ENCODE measurements at places on chromosomes 2 and 18.

DNA sequence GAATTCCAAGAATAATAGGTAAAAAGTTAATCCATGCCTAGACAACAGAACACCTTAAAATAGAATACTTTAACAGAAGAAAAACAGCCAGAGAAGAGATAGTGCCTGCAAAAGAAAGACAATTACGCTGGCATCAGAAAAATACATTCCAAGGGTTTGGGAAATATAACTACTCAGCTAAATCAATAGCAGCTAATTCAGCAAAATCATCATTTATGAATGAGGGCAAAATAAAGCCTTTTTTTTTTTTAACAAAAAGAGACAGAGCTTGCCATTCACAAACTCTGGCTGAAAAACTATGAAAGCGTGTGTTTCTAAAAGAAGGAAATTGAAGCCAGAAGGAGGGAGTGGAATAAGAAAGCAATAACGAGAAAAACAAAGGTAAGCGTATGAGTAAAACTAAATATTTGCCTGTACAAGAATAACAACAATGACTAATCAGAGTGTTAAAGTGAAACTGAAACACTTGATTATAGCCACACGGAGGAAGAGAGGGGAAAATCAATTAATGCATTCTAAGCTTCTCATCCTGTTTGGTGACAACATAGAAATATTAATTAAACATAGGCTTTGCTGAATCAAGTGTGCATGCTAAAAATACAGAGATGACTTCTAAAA, 90.2 kb downstream of the EHD3 start:
- no peak for DNase-seq

- no peak for DNase-seq
Measured at GRCh38 chr2:45439788-45440773, 171.0 kb downstream of the SRBD1 start.

DNA sequence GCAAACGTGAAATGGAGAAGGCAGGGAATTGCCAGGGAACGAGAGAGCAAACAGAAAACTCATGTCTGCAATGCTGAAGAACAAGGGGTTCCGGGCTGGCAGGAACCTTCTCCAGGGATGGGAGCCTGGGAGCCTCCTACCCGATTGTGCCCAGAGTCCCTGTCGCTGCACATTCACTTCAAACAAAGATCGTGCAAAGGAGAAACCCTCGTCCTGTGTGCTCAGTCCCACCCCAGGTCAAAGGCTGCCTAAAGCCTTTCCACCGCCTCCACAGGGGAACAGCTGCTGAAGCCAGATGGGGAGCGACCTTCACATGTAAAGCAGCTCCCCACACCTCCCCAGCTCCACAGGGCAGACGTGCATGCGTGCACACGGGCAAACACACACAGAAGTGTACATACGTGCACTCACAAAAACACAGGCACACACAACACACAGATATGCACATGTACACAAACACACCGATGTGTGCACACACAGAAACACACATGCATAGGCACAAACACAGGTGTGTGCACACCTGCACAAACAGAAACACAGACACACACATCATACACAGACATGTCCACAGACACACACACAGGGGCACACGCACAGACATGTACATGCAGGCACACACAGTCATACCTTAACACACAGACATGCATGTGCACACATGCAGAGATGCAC, 460.1 kb upstream of the SALL3 start:
- no peak for DNase-seq

- no peak for DNase-seq
Measured at GRCh38 chr18:32438173-32438572, 32.5 kb downstream of the GAREM1 start.

DNA sequence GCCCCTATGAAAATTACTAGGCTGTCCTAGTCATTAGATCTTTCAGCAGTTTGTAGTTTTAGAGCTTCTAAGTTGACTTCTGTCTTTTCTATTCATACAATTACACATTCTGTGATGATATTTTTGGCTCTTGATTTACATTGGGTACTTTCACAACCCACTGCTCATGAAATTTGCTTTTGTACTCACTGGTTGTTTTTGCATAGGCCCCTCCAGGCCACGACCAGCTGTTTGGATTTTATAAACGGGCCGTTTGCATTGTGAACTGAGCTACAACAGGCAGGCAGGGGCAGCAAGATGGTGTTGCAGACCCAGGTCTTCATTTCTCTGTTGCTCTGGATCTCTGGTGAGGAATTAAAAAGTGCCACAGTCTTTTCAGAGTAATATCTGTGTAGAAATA, 193.8 kb downstream of the RPIA start:
- no peak for DNase-seq

DNA sequence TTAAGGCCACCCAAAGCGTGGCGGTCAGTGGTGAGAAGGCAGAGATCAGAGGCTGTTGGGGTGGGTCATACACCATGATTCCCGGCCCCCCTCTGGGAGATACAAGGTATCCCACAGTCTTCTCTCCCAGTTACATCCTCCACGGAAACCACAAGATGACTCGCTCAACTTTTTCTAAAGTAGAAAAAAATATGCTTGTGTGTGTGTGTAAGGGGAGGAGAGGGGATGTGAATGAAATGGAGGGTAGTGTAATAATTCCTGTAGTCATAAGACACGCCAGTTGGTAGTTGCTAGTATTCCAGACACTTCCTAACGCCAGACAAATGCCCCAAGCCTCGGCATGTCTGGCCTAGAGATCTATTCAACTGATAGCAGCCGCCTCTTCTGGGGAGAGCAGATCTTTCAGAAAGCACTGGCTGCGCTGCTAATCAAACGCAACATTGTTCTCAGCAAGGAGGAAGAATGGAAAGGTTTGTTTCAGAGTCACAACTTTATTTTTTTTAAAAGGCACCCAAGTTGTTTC, 143.5 kb downstream of the TGIF1 start:
- no peak for DNase-seq

DNA sequence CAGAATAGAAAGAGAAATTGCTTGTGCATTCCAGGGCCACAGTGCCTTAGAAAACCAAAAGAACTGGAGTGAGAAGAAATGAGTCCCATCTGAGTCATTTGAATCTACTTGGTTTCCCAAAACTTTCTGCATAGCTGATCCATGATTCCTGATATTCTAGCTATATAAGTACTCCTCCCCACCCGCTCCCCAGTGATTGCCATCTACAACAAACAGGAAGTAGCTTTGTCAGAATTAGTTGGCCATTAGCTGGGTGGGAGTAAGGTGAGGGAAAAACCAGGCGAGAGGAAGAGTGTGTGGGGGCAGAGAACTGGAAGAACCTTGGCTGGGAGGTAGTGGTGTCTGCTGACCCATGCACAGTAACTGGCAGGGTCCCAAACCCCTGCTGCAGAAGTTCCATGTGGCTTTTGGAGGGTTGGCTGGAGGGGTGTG, 122.1 kb downstream of the ACAA2 start:
- no peak for DNase-seq

GRCh38 chr2:81235601-81236000, 931.0 kb upstream of the LRRTM1 start:
- no peak for DNase-seq

DNA sequence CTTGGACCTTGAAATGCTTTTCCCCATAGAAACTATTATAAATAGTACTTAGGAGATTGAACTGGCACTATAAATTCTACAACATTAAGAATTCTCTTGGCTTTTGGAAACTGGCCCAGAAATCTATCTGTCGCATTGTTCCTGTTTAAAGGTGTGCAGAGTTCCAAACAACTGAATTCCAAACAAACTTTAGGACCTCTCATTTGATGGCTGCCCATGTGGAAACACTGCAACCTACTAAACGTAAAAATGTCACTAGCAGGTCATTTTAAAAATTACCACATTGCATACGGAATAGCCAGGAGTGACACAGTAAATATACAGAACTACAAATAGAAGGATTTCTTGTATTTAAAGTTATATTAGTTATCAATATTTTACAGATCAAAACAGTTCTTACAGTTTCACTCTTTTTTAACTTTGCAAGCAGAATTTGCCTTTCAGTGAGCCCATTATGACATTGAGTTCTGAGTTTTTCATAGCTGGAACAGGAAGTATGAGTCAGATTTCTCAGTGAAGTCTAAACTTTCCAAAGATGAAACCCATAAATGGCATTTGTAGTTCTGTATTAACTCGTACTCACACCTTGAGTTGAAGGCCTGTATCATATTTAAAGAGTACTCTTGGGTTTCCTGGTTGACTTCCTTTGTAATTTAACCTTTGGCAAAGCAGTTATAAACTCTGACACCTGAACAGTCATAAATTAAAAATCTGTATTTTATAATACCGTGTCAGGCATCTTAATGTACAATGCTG, 142.3 kb upstream of the BOD1L2 start:
- no peak for DNase-seq

- DNase-seq, result no peak
Measured at GRCh38 chr2:215421859-215422461, 13.9 kb downstream of the FN1 start.

DNA sequence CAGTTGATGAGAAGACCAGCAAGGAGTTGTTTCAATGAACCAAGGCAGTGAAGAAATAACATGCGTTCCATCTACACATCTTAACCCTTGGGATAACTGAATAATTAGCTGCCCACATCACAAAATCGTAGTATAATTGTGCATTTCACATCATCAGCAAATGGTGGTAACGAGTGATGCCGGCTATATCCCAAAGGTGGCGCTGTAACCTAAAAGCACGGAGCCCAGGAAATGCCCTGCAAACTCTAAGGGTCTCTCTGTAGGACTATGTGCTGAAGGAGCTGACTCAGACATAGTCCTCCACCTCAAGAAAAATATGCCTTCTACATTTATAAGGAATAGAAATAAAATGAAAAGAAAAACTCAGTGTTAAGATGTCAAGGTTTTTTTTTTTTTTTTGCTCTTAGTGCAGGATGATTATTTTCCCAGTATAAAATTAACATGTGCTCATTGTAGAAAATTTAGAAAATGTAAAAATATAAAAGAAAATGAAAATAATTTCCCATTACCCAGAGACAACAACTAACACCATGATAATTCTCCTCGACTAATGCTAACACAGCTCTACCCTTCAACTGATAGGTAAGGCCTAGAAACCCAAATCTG, 23.1 kb upstream of the DSG3 start:
- no peak for DNase-seq

- DNase-seq, result no peak
Measured at GRCh38 chr2:216109962-216110614, 940 bp downstream of the XRCC5 start.

DNA sequence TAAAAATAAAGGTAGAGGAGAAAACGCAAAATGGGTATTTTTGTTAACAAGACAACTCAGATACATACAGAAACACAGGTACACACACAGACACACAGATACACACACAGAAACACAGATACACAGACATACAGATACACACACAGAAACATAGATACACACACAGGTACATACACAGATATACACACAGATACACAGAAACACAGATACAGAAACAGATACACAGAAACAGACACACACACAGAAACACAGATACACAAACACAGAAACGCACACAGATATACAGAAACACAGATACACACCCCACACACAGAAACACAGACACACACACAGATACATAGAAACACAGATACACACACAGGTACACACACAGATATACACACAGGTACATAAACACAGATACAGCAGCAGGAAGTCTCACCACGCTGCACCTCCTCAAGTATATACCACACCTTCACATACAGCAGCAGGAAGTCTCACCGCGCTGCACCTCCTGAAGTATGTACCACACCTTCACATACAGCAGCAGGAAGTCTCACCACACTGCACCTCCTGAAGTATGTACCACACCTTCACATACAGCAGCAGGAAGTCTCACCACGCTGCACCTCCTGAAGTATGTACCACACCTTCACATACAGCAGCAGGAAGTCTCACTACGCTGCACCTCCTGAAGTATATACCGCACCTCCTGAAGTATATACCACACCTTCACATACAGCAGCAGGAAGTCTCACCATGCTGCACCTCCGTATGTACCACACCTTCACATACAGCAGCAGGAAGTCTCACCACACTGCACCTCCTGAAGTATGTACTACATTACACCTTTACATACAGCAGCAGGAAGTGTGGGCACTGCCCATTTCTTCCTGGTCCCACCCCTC, 250.5 kb downstream of the HDAC4 start:
- DNase-seq, result peak; percentile 22

DNA sequence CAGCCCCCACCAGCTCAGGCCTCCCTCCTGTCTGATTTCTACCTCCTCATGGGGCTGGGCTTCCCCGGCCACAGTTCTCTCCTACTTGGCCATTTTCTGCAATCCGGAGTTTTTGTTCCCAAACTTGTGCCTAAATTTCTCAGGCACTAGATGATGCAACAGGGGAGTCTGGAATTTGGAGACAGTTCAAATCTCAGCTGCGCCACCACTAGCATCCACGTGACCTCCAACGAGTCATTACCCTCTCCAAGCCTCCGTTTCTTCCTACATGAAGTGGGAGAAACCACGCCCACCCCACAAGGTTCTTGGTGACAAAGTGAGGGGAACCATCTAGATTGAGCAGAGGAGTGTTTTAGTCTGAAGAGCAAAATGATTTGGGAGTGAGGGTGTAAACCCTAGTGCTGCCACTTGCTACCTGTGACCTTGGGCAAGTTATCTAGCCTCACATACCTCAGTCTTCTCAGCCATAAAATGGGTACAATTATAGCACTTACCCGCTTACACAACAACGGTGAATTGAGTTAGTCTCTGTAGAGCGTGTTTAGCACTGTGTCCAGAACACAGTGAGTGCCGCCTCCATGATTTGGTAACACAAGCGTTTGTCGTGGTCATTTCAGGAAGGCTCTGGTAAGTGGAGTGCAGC, 61.4 kb upstream of the ASAP2 start:
- no peak for DNase-seq

- no peak for DNase-seq
Measured at GRCh38 chr2:72924353-72925240, 7.3 kb downstream of the EMX1 start.

DNA sequence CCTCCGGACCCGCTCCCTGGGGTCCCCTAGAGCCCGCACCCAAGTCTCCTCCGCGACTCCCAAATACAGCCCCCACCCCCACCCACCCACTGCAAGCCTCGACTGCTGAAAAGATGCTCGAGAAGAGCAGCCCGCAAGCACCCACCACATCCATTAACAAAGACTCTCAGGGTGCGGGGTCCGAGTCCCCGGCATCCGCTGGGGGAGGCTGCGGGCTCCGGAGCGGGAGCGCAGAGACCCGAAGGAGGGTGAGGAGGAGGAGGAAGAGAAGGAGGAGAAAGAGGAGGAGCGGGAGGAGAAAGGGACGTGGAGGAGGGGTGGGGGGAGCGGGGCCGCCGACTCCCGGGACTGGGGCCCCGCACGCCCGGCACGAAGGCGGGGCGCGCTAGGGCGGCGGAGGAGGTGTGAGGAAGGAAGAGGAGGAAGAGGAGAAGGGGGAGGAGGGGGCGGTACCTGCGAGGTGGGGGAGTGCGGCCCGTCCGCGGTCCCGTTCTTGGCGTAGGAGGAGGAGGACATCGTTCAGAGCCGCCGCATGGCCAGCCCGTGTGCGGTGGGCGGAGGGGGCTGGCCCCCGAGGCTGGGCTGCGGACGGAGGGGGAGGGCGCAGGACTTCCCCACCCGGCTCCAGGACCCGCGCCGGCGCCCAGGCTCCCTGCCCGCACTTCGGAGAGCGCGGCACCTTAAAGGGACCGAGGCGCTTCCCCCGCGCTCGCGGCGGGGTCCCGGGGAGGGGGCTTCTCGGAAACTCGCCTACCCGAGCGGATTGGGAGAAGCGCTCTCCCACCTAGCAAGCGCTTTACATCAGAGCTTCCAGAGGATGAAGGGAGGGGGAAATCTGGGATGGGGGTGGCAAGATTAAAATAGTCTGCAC, at the start of gene CACNB4:
Gene CACNB4, minus strand, starts transcription at position 549 of the 871 bp plus-strand sequence.
- DNase-seq, result no peak

Data from effector memory CD8-positive, alpha-beta T cell (primary cell).